ENCODE measurements at places on chromosomes 11 and 22.

- no peak for DNase-seq
Observed at GRCh38 chr11:72298931-72299330, 55.0 kb upstream of the PHOX2A start.

- no peak for DNase-seq
Observed at GRCh38 chr11:3989921-3990290, 104.7 kb upstream of the RRM1 start.

- DNase-seq = no peak
Observed at GRCh38 chr11:16678466-16679116, 59.9 kb upstream of the C11orf58 start.

DNA sequence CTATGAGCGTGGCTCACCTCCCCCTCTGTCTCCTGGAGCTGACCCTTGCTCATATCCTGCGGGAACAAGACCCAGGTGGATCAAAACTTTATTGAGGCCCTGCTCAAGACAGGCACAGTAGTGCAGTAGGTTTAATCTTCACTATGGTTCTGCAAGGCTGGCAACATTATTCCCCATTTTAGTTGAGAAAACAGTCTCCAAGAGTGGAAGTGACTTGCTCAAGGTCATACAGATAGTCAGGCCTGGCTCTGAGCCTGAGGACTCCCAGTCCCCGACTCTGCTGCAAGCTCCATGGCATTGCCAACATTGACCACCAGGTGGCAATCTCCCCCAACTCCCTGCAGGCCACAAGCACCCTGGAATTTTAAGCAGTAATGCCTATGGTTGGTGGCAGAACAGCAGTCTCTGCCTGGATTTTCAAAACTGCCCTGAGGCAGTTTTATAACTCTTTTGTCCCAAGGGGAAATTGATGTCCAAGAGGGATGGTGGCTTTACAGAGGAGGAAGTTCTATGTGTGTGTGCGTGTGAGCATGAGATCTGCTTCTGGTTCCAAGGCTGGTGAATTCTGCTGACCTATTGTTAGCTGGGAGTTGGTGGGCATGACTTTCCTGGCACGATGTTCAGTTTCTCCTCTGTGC, 34.1 kb downstream of the NEU3 start:
- DNase-seq = peak; percentile 19

GRCh38 chr11:134691985-134692384, 279.9 kb upstream of the B3GAT1 start:
- no peak for DNase-seq

GRCh38 chr22:17245341-17245740, 26.1 kb upstream of the ADA2 start:
- no peak for DNase-seq

GRCh38 chr11:92457250-92457649, 232.6 kb downstream of the FAT3 start:
- no peak for DNase-seq

- DNase-seq = no peak
Observed at GRCh38 chr11:45225277-45225676, 60.9 kb downstream of the SYT13 start.

- DNase-seq = no peak
Observed at GRCh38 chr11:35623621-35624168, 5.4 kb downstream of the FJX1 start.

GRCh38 chr22:50569041-50569459, 6.3 kb upstream of the SYCE3 start:
- no peak for DNase-seq
